Stimulated activated CD4-positive, alpha-beta T cell treated with anti-CD3 and anti-CD28 coated beads, Interleukin-1b, Interleukin-23, amount 100 ng/mL, for 1 hour (primary cell): ENCODE measurements at places on chromosomes 2 and 18.

DNA sequence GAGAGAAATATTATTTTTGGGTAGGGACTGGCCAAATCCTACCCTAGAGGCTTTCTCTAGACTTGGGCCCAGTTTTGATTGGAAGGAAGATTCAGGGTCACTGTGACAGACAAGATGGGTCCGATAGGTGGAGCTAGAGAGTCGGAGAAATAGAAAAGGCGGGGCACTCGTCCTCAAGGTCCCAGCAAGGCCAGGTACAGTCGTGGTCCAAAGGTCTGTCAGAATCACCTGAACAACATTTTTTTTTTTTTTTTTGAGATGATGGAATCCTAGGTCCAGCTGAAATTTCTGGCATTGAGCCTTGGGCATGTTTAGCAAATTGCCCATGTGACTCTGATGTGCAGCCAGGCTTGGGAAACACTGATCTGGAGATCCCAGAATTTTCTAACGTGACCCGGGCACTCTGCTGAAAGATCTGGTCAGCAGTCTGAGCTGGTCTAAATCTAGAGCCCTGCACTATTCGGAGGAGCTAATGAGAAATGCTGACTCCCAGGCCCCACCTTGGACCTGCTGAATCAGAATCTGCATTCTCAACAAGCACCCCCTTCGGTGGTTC is 23.0 kb upstream of the NTSR2 start:
- peak; percentile 39 for DNase-seq

DNA sequence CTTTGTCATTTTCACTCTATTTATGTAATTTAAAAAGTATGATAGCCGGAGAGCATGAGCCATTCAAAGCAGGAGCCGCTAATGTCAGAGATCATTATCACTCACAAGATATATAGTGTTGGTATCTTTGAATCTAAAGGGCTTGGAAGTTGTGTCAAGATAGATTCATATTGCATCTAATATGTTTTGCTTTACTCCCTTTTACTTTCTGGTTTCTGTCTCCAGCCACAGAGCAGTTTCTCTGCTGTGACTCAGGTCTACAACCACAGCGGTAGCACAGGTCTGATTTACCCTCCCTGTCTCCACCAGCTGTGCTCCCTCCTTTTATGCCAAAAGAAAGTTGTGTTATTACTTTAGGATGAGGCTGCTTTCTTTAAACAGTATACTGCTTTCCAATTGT is 424.0 kb downstream of the ARHGAP15 start:
- no peak for DNase-seq

DNA sequence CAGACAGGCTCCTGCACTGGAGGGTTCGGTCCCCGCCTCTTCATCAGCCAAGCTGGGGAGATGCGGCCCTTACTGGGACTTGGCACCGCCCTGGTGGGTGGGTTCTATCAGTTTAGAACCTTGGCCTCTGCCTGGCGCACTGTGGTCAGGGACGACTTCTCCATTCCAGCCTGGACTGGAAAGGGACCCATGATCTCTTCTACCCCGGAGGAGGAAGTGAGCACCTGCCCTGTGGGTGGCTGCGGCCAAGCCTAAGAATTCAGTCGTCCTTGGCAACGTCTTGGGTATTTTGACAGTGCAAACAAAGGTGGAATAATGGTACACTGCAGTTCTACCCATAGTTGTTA is 106.9 kb upstream of the CD302 start:
- no peak for DNase-seq

DNA sequence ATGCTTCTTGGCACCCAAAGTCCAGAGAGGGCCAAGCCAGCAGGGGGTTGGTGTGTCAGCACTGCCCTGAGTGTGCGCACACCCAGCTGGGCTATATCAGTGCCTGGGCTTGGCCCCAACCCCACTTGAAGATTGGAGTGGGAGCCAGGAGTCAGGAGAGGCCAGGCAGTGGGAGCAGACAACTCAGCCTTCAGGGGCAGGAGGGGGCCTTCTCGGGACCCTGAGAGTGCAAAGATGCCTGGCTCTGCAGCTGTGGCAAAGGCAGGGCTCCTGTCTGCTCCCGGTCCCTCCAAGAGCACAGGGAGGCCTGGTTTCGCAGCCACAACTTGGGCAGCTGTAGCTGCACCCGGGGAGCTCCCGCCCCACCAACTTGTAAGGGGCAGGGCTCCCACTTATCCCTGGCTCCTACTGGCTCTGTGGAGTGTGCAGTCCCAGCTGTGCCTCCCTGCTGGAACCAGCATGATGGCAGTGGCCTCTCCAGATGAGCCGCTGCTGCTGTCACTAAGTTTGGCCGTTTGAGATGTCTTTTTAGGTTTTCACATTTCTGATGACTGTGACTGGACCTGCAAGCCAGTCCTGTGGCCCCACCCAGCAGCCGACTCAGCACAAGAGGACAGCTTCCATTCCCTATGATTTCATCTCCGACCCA is 148.8 kb upstream of the HS6ST1 start:
- no peak for DNase-seq

GRCh38 chr18:3411854-3412268 is 38.1 kb upstream of the TGIF1 start:
- DNase-seq: no peak

DNA sequence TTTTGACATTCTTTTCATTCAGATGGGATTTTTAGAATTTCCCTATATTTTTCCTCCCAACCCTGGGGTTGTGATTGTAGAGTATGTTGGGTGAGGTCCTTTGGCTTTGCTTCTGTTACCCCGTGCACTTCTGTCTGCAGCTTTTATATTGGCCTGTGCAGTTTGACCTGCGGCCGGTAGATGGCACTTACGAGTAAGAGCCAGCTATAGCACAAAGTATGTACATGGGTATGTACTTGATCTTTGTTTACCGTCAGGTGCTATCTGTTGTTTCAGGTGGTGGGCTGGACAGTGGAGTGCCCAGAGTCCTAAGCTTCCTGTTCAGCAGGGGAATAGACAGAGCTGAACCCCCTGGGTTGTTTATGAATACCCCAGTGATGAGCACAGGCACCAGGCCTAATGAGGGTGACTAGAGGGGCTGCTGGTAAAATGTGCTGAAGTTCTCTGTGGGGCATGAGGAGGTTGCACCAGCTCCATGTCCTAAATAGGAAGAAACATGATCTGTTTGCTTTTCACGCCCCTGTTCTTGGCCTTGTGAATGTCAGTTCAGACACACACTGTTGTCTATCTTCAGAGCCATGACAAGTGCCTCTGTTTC is 58.9 kb upstream of the THUMPD2 start:
- no peak for DNase-seq

- DNase-seq: no peak
Measured at GRCh38 chr2:239361311-239361642, 39.5 kb downstream of the HDAC4 start.

- no peak for DNase-seq
Measured at GRCh38 chr2:219106251-219106650, 45.5 kb upstream of the IHH start.

DNA sequence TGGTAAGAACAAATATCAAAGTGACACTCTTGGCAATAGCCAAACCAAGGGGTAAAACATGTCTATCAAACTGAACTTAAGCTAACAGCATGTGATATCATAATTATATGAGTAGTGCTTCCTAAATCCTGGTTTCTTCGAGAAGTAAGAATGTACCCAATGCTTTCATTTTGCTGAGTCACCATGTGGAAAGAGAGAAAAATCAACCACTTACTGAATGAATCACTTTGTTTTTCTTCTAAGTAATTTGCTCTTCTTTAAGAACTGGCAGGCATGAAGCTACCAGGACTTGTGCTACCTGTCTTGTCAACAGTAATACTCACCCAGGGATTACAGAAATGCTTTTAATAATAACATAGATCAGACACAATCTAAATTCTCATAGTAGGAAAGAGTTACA is 19.0 kb upstream of the DUSP19 start:
- DNase-seq: no peak

DNA sequence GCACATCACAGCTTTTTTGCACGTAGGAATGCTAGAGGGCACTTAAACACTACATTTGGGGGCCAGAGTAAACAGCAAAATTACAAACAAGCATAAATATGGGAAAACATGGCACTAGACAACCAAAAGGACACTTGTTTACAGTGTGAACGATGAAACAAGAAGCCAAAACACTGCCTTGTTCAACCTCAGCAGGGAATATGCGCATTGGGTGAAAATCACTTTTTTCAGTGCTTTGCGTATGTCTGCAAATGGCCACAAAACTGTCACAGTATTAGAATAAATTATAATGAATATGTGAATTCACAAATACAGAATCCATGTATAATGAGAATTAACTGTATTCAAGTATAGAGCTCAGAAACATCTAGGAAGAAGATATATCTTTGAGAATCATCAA is 1064.0 kb upstream of the GYPC start:
- DNase-seq: no peak

DNA sequence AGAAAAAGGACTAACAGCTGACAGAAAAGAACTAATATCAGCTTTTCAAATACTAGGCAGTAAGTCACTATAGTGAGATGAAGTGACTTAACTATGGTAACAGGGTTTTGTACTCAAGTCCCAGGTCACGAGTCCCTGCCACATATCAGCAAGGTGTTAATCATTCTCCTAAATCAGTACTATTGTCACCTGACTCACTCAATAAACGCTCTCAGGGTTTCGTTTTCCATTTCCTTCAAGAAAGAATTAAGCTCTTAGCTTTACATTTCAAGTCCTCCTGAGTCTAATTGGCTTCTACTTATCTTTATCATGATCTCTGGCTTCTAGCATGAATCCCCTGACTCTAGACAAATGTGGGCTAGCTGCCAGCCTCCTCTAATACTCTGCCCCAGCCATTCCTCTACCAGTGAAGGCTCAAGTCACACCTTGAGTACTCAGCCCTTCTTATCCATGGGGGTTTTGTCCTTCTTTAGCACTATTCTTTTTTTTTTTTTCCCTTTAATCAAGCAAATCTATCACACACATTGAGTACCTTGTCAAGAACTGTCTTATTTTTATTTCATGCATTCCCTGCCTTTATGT is 20.0 kb downstream of the BUB1 start:
- DNase-seq: no peak

GRCh38 chr2:112706170-112706664 is 14.6 kb upstream of the NT5DC4 start:
- DNase-seq: no peak

- DNase-seq: no peak
Measured at GRCh38 chr18:23964282-23965238, 50.0 kb upstream of the TTC39C start.

DNA sequence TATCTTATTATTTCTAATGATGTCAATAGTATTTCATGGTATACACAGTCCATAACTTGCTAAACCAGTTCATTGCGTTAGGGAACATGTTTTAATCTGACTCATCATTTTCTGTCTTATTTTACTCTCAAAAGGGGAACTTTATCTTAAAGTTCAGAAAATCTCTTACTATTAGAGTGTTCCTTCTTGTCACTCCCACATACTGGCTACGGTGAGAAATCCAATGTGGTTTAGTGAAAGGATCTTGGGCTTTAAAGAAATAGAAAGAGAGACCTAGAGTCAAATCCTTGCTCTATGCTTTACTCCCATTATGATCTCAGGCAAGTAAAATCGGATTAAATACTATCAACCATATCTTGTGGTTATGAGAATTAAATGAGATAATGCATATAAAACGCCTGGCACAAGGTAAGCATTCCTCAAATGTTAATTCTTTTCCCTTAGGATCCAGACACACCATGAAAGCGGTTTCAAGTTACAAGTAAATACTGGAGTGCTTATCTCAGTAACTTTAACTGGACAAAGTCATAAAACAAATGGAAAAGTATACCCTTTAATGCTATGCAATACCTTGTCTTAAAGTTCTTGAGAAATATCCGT is 576.0 kb downstream of the ARHGAP15 start:
- no peak for DNase-seq

DNA sequence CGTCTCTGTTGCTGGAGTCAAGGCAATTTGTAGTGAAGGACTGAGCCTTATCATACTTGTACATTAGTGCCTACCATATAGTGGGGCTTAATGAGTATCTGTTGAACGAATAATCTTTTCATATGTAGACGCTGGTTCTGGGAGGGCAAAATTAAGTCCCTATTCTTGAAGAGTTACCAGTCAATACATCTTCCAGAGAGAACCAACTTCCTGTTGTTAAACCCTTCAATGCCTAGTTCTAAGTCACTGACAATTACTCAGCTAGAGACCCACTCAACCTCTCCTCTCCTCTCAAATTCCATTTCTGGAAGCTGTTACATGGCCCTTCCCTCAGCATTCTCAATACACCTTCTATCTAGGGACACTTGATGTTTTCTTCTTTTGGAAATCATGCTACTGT is 1.1 kb upstream of the MOB4 start:
- no peak for DNase-seq

DNA sequence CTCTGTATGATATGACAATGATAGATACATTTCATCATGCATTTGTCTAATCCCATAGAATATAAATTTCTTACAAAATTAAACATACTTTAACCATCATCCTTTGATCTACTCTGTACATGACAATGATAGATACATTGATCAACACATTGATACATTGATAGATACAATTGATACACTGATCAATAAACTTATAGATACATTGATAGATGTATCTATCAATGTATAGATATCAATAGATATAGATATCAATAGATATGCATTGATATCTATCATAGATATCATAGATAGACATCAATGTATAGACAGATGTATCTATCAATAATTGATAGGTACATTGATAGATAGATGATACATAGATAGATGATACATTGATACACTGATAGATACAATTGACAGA is 105.4 kb downstream of the DYM start:
- DNase-seq: no peak

GRCh38 chr2:239112127-239112774 is 264.4 kb downstream of the TWIST2 start:
- no peak for DNase-seq

- DNase-seq: no peak
Measured at GRCh38 chr2:74043345-74044329, 58.9 kb downstream of the TET3 start.

GRCh38 chr18:38940863-38941531 is 1375.4 kb upstream of the CELF4 start:
- peak; percentile 14 for DNase-seq

DNA sequence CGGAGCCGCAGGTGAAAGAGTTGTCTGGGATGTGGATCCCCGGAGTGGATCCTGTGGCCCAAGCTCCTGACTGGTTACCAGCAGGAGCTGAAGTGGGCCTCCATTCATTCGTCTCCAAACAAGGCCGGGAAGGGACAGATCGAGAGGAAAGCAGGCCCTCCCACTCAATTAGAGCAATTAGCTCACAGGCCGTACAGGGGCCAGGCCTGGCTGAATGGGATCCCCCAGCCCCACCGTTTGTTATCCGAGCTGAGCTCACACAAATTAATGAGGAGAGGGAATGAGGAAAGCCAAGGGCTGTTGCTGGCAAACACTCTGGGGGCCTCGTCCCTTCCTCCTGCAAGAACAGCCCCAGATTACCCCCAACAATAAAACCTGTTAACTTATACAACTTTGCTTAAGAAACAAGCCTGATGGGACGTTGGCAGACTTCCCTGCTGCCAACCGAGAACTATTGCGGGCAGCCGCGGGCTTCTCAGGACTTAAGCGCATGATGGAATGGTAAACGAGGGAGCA is 338.0 kb downstream of the BCL11A start:
- no peak for DNase-seq
